Left lung (tissue), 14 donors: ENCODE measurements at places on chromosomes 6 and 20.

- DNase-seq = peak; percentile 56
Observed at GRCh38 chr20:49381558-49382493, 100.6 kb downstream of the KCNB1 start.

DNA sequence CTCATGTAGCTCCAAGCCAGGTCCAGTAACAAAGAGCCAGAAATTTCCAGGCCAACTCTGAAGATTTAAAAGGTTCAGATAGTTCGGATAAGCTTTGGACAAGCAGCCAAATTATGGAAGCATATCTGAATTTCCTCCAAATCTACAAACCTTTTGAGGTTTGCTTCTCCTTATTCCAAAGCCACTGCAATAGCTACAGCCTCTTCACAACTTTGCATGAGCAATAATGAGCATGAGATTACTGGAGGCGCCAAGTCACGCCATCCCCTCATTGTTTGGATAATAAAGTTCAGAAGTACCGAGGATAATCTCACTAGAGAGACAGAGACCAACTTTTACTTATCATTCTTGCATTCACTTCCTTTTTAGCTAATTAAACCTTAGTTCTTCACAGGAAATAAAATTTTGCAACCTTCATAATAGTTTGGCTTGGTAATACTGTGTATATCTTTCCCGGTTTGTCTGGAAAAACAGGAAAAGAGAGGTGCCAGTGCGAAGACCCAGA lies 329.6 kb upstream of the RSPO3 start:
- DNase-seq = no peak

DNA sequence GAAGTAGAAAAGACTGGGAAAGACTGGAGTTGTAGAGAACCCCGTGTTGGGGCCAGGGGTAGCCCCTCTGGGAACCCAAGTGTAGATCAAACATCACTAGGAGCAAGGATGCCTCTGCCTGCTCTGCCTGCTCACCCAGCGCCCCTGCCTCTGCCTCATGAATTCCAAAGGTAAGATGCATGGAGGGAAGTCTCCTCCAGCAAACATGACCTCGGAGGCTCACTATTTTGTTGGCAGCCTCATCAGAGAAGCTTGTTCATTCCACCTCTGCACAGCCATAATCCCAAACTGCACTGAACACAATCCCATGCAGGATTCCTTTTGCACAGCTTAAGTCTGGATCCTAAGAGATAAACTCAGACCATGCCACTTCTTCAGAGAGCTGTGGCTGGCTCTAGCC lies 4.9 kb downstream of the FRS3 start:
- no peak for DNase-seq

DNA sequence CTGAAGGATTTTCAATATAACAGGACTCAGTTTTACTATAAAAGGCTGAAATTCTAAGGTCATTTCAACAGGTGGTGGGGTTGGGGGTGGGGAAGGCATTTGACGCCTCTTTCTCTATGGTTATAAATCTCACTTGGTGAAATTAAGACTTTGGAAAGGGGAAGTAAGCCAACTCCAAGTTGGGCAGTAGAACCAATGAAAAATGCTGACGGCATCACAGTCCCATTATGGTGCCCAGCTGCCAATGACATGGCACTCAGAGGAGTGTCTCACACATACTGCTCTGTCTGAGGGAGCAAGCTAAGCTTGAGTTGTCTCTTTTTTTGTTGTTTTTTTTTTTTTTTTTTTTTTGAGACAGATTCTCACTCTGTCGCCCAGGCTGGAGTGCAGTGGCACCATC lies 4.7 kb downstream of the SLC16A10 start:
- DNase-seq = no peak

- DNase-seq = no peak
Observed at GRCh38 chr6:154515826-154516225, 5.3 kb upstream of the CNKSR3 start.

DNA sequence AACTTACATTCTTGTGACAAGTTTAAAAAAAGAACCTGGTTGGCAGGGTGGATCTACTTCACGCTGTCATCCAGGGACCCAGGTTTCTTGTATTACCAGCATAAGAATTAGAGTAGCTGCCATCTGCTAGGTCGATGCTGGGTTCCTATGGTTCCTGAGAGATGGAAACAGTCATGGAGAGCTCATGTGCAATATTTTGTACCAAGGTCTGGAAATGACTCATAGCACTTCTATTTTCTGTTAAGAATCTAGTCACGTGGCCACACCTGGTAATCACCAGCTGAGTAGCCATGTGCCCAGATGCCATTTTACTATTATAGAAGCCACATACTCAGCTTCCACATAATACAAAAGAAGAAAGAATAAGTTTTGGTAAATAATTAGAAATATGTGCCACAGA lies 171.3 kb downstream of the CD83 start:
- no peak for DNase-seq

DNA sequence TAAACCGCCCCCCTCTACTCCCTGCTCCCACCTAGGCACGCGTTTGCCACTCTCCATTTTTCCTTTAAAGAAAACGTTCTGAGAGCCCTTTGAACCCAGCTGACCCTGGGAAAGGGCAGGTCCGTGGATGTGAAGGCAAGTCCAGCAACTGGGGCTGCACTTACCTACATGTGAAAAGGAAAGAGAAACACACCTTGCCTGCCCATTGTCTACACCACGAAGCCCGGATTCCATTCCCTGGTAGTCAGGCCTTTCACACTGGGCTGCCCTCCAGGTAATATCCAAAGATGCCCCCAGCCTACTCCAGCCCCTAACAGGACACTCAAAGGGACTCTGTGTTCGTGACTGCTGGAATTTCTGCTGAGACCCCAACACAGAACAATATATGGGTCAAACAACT lies 94.4 kb downstream of the CD83 start:
- DNase-seq = no peak

- DNase-seq = no peak
Observed at GRCh38 chr6:130526466-130526865, 160.6 kb downstream of the TMEM200A start.

DNA sequence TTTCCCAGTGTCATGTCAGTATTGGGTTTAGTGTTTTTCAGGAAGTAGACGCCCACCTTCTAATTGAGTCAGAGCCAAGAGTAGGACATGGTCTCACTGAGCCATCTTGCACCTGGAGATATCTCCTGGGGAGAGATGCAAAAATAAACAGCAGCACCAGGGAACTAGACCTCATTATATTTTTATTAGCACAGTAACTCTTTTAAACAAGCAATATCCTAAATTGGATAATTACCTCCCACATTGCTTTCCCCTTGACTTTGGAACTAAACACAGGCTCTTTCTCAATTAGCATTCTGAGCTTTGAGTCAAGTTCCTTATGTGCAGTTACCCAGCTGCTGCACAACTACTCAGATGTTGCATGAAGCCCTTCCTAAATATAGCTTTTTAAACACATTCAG lies 175.4 kb downstream of the IBTK start:
- no peak for DNase-seq

- no peak for DNase-seq
Observed at GRCh38 chr6:154440422-154441043, 70.0 kb downstream of the CNKSR3 start.

DNA sequence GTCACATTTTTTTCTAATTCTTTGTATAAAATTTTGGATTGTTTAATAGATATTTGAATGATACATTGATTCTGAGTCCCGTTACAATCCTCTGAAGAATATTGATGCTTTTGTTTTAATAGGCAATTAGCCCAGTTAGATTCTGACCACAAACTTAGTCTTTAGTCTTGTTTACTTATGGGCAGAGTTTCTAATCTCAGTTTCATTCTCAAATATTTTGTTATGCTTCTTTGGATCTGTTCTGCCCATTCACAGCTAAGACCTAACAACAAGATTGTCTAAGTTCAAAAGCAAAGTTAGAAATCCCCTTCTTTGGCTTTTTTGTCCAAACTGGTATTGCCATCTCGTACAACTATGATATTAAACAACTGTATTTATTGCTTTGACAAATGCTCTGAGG lies 58.0 kb downstream of the TBXT start:
- DNase-seq = no peak

DNA sequence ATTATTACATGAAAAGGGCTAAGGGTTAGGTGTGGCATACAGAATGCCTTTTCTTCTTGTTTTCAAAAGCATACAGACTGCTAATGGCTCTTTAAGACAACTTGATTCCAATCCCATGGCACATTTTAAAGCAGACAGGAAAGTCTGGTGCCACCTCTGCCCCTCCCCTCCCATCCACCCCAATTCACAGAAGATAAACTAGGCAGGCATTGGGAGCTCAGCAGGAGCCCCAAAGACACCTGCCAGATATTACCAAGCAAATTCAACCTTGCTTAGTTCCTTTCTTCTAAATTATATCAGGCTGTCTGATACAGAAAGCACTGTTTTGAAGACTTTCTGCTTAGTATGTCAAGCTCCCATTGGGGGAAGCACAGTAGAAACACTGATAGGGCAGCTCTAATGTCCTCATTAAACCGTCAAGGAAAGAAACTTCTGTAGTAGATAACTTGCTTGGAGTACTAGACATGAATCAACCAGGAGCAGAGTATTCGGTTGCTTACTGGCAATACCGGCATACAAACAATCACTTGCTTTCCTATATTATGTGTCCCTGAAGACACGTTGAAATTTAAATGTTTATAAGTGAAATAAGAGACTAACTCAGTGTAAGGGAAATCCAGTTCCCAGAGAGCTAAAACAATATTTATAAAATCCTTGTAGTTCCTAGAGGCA lies 13.0 kb downstream of the SESN1 start:
- DNase-seq = no peak

DNA sequence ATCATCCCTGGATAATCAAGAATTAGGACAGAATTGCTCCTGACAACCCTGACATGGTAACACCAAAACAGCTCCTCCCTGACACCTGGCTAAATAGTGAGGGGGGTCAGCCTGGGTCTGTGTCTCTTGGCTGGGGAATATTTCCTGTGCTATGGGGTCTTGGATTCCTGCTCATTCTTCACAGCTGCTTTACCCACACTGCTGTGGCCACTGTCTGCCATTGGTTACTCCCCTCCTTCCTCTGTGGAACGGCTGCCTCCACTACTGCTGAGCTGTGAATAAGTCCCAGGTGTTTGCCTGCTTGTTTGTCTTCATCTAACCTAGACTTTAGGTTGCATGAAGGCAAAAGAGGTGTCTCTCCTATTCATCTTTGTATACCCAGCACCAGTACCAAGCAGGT lies 33.9 kb upstream of the TXLNB start:
- DNase-seq = no peak

- DNase-seq = no peak
Observed at GRCh38 chr6:114281496-114281895, 61.3 kb downstream of the HS3ST5 start.

DNA sequence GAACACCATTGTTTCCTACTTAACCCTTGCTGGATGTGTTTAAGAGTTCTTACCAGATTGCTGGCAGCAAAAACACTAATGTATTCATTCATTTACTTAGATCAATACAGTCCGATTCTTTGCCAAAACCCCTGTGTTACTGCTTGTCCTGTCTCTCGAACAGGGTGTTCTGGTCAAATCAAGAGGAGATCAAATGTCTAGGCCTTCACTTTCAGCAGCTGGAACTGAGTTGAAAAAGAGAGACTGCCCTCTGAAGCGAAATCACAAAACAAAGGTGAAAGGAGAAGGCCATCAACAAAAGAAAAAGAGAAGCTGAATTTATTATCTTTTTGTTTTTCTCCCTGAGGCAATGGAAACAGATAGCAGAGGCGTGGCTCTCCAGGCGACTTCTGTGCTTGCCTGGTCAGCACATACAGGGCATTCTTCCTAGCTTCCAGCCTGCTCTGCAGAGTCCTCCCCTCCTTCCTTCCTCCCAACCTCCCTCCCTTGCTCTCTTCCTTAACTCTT lies 44.1 kb upstream of the GCM1 start:
- DNase-seq = peak; percentile 38

GRCh38 chr6:133099573-133099972 lies 141.6 kb upstream of the EYA4 start:
- DNase-seq = no peak

- peak; percentile 15 for DNase-seq
Observed at GRCh38 chr6:37903351-37904340, 84.1 kb downstream of the ZFAND3 start.

DNA sequence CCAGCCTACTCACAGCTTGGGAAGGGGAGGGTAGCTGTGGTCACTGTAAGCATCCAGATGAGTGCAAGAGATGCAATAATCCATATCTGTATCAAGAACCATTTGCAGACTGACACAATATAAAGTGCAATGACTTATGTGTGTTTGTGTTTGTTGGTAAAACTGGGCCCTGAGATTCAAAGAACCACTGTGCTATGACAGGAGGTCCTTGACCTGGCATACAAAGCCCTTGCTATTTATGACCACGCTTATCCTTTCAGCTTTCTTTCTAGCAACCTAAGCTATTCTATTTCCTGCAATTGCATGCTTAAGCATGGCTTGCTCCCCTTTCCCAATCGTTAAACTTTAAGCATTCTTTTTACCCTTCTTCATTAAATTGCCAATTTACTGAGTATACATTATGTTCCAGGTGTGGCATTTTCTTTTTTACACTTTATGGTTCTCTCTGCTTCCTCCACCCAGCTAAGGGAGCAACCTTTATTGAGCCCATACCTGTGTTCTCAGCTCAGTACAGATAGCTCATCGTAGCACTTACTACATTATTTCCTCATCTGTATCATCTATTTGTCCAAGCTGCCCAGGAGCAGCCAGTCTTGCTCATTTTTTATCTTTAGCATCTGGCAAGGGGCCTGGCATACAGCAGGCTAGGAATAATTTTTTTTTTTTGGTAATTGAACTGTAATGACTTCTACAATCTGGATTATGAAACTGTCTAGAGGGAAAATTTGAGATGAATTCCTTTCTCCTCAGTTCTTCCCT lies 3.5 kb downstream of the MCUR1 start:
- no peak for DNase-seq

DNA sequence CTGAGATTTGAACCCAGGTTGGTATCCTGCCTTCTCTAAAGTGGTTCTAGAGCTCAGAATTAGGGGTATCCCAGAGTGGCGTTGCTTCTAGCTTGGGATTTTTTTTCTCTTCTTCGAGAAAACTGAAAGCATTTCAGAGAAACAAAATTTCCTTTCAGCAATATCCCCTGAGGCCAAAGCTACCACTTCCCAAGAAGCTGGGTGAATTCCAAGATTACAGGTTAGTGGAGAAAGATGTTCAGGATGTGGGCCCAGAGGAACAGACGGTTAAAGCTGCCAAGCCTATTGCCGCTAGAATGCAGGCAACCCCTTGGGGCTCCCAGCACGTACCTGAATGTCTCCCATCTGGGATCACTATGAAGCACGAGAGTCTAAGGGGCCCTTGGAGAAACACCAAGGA lies 134.1 kb downstream of the FOXO3 start:
- no peak for DNase-seq

DNA sequence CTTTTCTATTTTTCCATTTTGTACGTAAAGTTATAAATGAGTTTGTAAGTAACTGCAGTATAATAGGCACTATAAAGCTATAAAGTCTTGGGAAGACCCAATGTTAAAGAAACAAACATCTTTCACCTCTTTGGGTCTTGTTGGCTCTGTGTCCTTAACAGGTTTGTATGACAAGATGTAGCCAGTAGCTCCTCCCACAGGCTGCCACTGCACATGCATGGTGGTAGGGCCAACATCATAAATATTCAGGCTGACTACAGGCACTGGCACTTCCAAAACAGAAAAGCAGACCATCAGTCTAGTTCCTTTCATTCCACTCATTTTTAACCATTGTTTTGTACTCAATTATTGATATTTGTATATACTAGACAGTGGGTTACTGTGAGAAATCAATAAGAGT lies 59.9 kb downstream of the COL12A1 start:
- no peak for DNase-seq

GRCh38 chr20:24971376-24972101 lies 21.0 kb downstream of the APMAP start:
- DNase-seq = no peak
